ENCODE measurements at places on chromosomes 12 and 14.
A peak's percentile ranks its signal among the peaks of the same experiment; 100 is the strongest.

DNA sequence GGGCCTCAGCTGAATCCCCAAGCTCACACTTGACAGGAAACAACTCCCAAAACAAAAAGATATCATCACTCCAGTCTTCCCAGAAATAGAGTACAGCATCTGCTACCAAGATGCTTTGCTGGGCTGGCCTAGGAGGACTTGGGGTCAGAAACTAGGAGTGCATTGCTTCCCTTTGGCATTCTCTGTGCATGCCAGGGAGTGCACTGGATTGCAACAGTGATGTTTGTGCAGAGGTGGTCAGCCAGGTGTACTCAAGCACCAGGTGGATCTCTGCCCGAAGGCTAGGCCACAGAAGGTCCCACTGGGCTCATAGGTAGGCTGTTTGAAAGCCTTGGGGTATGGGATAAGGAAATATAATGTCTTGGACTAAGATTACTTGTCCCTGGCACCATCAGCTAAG is 51.1 kb downstream of the RAB35 start:
- no peak for DNase-seq

DNA sequence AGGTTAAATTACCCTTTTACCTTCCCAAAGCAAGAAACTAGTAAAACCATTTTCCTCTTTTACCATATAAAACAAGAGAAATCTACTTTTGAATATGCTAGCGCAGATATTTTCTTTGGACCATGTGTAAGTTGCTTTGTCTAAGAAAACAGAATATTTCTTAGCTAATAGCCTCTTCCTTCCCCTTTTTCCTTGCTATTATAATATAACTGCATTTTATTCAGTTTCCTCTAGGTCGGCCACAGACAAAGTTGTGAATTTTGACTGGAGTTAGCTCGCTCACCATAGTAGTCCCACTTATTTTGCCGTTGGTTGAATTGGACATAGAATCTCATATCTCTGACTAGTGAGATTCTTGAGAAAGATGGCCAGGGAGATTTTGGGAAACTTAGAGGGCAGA is 115.6 kb downstream of the PLEKHA5 start:
- no peak for DNase-seq

- no peak for DNase-seq
These were observed 55.8 kb downstream of the CMAS start for GRCh38 chr12:22101749-22102243.

DNA sequence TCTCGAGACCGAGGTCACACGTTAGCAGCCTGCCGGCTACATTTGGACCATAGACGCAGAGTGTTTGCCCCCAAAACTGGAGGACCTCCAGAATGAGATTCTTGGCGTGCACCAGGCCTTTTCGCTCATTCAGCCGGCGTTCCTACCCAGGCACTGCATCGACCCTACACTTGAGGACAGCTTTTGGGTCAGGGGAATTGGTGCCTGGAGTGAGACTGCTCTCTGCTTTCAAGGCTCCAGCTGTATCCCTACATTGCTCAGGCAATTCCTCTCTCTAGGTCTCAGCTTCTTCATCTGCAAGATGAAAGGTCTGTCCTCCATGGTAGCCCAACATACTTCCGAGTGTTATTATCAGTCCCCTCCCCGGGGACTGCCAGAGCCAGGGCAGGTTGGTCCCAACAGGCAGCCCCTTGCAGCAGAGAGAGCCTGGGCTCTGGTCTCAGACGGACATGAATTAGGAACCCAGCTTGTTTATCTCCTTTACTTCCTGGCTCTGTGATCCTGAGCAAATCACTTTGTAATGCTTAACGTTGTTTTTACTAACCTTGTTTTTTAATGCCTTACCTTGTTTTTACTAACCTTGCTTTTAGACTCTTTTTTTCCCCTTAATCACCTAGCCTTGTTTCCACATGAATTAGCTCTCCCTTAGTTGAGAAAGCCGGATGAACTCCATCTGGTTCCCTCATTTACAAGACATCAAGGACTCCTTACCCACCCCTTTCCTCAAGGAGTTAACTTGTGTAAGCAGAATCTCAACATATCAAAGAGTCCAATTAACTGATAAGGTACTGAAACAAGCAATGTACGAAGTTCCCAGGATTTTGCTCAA is 892 bp downstream of the TCHP start:
- no peak for DNase-seq

DNA sequence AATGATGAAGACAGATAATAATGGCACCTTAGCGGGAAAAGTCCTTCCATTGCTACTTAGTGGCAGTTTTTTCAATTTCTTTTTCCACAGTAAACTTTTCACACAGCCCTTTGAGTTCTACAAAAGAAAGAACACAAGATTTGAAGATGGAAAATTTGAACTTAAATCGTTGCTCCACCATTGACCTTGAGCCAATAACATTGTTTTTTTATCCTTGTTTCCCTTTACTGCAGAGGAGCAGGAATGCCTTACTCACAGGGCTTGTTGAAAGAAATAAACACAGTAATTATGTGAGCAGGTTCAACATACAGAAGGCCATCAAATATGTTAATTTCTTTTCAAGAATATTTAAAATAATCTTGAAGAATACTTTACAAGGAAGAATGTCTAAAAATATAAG is 181.5 kb upstream of the KRR1 start:
- DNase-seq = no peak

GRCh38 chr12:22491034-22491433 is 53.3 kb downstream of the C2CD5 start:
- no peak for DNase-seq

GRCh38 chr12:105820429-105821125 is 318.2 kb downstream of the NUAK1 start:
- peak; percentile 3 for DNase-seq

DNA sequence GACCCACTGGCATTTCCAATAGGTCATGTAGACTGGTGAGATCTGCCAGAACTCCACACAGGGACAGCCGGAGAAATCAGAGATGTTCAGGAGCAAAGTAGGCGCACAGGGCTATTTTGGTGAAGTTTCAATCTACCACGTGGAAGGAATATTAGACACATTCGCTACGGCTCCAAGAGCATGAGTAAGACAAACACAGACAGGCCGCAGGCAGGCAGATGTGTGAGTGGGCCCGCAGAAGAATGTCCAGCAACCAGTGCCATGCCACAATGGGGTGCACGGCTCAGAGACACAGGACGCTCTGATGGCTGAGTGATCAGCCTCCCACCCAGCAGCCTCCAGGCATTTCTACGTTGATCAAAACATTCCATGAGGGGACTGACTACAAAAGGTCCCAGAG is 10.4 kb downstream of the SLC15A4 start:
- no peak for DNase-seq

DNA sequence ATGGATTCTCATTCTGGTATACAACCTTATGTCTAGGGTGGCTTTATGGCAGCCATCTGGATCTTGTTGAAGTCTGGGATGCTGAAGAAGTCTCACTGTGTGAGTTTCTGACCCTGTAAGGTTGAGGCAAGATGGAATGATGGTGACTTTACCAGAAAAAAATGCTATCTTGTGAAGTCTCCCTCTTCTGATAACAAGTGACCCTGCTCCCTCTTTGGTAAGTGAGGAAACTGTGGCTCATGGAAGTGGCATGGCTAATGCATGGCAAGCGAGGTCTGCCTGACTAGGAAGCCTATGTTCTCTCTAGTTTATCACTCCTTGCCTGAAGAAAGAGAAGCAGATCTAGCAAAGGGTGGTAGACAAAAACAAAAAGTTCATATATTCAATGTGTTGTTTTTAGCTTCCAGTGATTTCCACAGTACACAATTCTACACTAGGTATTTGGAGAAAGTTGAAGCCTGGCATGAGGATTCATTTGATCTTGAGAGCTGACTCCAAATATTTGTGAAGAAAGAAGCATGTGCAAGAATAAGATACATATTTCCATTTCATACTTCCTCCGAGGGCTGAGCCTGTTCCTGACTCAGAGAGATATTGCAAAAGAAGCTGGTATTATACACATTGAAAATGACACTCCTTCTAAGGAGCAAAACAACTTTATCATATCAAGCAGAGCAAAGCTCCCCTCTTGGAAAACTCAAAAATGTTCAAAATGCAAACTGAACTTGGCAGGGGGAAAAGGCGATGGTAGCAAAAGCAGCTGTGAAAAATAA is 63.6 kb downstream of the HELB start:
- DNase-seq = no peak

- no peak for DNase-seq
These were observed 48.9 kb upstream of the DLK1 start for GRCh38 chr14:100677554-100678468.

- no peak for DNase-seq
These were observed 288.0 kb downstream of the TRHDE start for GRCh38 chr12:72560003-72560769.

DNA sequence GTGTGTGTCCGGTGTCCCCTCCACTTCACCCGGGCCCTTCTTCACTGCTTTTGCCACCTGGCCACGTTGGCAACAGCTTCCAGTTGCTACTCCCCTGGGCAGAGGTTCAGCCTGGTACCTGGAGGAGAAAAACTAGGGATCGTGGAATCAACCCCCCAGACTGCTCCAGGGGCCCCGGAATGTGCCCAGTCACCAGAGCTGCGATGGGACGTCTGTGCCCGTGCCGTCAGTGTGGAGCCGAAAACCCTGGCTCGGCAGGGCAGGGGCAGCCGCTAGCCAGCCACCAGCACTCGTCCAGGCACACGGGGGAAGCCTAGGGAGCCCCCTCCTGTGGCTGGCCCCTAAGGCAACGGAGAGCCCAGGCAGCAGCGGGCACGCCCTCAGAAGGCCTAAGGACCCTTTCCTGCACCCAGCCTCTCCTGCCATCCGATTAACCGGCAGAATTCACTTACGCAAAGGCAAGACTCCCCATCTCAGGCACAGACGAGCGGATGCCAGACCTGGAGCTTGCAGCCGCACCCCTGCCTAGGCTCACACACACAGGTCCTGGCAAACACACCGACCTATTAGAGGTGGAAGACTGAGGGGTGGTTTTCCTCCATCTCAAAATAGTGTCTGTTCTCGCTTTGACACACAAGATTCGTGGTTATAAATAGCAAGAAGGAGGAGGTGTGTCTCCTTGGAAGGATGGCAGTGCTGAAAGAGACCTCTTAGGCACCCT is 62.6 kb downstream of the FBXL14 start:
- DNase-seq = no peak

GRCh38 chr12:33115716-33116115 is 219.1 kb upstream of the PKP2 start:
- DNase-seq = no peak
